ENCODE measurements at places on chromosomes 1 and 21.

DNA sequence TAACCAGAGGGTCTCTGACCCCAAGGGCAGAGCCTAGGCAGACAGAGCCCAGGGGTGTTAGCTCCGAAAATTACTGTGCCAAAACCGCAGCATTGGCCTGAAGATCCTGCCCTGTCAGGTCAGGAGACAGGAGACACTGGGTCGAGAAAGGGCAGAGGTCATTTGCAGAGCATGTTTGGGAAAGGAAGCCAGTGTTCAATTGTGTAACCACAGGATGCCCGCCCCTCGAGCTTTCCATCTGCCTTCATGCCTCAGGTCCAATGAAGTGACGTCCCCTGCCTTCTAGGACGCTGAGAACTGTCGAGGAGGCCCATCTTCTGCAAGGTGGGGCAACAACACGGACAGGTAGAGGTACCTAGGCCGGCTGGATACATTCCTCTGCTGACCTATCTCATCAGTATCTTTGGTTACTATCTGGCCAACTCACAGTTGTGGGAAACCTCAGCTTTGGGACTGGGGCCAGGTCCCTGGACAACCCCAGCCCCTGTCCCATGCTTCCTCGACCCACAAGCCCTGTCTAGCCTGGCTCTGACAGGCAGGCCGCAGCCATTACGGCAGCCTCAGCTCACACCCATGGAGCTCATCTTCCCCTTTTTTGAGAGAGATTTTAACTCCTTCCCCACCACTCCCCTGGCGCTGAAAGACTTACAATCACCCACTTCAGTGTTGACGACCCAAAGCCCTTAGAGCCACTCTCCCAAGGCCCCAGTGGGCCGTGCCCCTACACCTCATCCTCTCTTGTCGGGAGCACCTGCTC lies 1.3 kb downstream of the ARL8A start:
- DNase-seq: peak; percentile 46

DNA sequence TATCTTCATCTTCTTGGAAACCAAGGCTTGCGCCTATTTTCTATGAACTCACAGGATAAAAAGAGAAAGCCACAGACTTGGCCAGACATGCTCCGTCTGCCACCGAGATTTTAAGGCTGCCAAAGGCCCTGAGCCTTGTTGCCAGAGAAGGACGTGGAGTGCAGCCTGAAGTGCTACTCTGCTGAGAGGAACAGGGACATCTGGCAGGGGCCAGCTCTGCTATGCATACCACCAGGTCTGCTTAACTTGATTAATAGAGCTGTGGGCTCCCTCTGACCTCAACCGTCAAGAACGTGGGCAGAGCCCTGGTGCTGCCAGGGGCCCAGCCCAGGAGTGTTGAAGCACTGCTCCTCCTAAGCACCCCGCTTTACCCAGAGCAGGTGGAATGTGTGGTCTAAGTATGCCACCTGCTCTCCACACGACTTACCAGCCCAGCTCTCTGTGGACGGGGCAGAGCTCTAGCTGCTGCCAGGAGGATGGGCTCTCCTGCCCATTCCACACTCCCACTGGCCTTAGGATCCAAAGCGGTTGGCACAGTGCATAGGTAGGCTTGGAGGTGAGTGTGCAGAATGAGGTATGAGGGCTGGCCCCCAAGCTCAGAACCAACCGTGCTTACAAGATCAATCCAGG lies 10.6 kb downstream of the HCRTR1 start:
- DNase-seq: no peak

DNA sequence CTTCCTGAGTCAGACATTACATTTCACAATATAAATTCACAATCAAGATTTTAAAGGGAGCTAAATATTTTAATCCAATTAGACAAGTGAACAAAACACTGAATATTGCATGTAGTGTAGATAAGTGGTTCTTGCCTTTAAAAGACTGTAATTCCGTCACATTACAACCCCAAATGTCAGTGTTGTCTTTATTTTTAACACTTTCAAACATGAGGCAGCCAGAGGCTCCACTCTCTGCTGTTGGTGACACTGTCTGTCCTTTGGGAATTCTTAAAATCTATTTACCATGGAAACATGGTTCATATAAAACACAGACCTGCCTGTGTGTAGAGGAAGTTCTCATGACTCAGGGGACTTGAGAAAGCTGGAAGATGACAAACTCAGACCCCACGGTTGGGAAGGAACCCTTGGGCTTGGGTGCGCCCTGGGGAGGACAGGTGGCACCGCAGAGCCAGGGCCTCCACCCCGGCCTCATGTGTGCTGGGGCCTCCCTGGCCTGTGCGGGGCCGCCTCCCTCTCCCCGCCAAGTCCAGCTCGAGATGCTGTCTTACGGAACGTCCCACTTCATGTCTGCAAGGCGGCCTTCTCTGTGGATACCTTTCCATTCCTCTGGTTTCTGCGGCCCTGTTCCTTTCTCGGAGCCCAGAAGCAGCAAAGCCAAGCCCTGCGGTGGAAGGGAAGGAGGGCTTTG lies 239.0 kb downstream of the SDCCAG8 start:
- DNase-seq: no peak

DNA sequence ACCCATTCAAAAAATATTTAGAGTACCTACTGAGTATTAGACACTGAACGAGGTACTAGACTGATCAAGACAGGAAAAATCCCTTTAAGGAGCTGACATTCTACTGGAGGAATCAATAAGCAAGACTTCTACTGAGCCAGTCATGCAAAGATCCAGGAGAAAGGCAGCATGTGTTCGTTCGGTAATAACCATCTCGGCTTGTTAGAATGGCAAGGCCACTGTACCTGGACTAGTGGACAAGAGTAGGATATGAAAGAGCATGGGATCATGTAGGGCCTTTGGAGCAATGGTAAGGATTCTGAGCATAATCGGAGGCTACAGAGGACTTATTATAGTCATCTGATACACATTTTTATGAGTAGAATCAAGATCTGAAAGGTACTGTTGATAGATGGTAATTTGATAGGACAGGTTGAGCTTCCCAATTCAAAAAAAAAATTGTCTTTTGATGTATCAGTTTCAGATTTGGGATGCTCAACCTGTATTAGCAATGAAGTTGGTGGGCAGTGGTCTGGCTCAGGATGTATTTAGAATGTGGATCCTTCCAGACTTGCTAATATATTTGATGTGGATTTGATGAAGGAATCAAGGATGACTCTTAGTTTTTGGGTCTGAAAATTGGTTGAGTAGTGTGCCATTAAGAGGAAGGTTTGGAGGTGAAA lies 2.3 kb downstream of the COX20 start:
- no peak for DNase-seq

GRCh38 chr1:20052386-20052785 lies 17.6 kb upstream of the PLA2G5 start:
- no peak for DNase-seq
